ENCODE measurements at places on chromosomes 5 and 9.

DNA sequence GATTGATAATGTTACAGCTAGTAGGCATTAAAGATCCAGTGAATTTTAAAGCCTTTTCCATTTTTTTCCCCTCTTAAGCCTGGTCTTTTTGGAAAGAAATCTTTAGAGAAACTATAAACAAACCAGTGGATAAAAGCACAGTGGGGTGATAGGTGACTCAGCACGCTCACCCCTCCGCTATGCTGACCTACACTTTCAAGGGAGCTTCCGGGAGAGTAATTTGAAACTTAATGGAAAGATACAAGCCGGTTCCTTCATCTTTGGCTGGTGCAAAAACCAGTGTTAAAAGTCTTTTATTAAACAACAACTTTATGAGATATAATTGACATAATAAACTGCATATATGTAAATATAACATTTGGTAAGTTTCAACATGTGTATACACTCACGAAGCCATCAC lies 27.0 kb upstream of the ALDOB start:
- DNase-seq, result no peak

DNA sequence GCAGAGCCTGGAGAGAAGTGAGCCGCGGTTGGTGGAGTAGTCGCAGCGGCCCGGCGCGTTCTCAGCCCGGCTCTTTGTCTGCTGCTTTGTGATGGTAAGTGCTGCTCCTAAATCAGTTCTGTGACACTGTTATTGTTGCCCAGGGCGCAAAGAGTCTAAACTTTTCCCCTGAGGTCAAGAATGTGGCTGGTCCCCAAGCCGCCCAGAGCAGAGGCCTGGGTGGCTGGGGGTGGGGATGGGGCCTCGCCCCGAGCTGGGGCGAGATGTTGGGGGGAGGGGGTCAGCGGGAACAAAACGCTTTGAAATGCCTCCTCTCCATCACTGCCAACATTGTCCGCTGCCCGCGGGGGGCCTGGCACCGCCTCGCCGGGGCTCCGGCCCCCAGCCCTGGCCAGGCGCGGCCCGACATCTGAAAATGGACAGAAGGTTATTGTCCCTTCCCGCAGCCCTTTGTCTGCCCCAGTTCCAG lies 11.7 kb upstream of the CERCAM start:
- DNase-seq, result no peak

DNA sequence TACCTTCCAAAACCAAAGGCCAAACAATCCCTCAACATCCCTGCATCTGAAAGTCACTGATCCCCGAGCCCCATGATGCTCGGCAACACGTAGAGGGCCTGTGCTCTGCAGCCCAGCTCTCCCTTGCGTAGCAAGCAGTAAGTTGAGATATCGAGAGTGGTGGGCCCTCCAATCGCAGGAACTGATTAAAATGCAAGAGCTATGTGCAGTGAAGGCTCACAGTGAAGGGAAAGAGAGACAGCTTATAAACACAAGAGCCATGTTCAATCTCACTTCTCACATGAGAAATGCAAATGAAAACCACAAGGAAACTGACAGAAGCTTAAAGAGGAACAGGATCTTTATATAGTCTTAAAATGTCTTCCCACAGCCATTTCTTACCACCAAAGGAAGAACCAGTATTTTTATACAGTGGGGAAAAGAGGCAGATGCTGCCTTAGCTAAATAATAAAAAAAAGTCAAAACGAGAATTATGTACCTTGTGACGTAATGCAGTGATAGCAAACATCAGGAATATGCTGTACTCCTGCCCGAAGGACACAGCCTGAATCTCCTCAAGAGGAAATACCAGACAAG lies 24.6 kb downstream of the TTF1 start:
- no peak for DNase-seq

DNA sequence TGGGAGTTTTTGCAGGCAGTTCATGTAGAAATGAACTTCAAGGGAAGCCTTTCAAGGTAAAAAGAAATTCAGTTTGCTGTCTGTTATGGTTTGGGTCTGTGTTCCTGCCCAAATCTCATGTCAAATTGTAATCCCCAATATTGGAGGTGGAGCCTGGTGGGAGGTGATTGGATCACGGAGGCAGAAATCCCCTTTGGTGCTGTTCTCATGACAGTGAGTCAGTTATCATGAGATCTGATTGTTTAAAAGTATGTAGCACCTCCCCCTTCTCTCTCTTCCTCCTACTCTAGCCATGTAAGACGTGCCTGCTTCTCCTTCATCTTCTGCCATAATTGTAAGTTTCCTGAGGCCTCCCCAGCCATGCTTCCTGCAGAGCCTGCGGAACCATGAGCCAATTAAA lies 341.4 kb downstream of the ARHGEF28 start:
- DNase-seq, result no peak

GRCh38 chr9:120711841-120712538 lies 2.3 kb downstream of the MEGF9 start:
- peak; percentile 16 for DNase-seq

GRCh38 chr5:123549256-123549904 lies 37.4 kb downstream of the CSNK1G3 start:
- no peak for DNase-seq

GRCh38 chr5:177557041-177557647 lies 2.8 kb upstream of the FAM193B start:
- DNase-seq, result peak; percentile 42

GRCh38 chr9:116141864-116142561 lies 11.6 kb upstream of the PAPPA start:
- no peak for DNase-seq

DNA sequence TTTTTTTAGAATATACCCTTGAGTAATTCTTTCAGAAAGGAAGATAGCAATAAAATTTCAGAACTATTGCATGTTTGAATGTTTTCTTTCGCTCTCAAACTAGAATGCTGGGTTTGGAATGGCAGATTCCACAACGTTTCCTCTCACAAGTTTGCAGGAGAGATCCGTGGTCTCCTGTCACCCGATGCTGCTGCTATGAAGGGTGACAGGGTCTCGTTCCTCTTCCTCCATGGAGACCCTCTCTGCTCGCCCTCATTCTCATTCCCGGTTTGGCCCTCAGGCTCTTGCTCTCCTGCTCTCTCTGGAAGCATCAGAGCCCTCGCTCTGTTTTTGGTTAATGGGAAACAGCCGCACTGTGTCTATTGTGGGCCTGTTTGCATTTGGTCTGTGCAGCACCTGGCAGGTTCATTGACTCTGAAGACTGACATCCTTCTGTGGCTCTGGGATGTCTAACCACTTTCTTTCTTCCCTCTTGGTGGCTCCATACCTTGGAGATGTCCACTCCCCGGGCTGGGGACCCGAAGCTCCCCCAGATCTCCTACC lies 12.6 kb upstream of the FAM163B start:
- no peak for DNase-seq

GRCh38 chr9:34552606-34552981 lies 29.8 kb upstream of the ENHO start:
- DNase-seq, result peak; percentile 5

DNA sequence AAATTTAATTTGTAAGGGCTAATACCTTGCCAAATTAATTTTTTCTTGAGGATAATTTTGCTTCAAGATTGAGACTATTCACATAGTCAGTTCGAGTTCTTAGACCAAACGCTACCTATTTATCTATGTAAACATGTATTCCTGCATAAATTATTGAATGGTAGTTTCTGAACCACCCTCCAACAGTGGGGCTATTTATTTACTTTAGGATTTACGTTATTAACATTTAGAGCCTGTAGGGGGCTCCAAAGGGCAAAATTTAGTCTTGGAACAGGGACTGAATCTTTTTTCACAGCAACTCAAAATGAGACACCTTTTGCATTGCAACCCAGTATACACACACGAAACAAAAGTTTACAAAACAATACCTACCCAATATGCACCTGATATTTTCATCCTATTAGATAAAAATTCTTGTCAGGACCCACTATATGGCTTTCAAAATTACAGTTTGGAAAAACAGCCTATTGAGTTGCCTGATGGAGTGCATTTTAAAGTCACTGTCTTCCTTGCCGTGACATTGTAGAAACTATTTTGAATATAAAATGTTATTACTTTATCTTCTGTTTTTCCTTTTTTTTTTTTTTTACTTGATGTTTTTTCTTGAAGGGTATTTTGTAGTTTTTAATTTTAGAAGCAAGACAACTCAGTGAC lies 47.1 kb upstream of the POU4F3 start:
- DNase-seq, result no peak

DNA sequence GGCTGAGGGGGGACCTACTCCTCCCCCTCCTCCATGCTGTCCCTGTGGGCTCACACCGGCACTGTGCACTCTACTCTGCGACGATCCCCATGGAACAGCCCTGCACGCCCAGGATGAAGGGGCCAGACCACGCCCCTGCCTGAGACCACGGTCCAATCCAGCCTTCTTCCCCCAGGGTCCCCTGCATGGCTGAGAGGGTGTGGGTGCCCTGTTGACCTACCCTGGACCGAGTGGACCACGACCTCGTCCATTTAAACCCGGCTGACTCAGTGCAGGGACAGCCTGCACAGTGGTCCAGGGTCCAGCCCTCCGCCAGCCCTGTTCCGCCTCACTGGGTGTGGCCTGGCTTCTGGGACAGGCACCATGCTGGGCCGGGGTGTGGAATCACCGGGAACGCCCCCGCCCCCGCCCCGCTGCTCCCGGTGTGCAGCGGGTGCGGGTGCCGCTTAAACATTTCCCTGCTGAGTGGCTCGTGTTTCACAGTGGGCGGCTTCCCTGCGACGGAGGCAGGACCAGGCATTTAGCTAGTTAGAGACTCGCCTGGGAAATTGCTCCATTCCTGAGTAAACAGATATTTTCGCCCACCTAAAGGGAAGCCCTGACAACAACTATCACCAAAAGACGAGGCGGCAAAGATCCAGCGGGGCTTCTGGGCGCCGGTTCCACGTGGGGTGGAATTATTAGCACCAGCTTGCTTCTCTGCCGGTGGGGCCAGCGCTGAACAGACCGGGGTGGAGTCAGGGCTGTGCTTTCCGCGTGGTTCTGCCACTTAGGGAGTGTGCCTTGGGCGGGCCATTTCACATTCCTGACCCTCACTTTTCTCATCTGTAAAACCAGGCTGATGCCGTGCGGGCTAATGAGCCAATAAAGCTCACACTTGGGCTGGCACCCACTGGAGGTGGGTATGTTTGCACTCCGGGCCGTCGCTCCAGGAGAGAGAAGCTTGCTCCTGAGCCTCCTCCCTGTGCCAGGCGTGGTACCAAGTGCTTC lies 22.6 kb downstream of the DBH start:
- DNase-seq, result peak; percentile 52

DNA sequence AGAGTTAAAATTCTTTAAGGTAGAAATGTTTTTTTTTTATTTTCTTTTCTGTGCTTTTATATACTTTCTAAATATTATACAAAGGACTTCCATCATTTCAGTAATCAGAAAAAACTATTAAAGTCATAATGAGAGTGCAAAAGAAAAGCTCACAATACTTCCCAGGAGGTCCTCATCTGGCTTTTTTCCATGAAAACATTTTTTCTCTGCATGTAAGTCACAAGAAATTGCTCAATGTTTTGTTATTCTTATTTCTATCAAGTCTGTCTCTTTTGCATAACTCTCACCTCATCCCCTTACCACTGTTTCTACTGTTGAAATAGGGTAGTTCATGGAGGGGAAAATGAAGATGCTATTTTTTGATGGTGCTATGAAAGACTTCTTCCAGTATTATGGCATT lies 375.0 kb downstream of the TMEM232 start:
- DNase-seq, result no peak

DNA sequence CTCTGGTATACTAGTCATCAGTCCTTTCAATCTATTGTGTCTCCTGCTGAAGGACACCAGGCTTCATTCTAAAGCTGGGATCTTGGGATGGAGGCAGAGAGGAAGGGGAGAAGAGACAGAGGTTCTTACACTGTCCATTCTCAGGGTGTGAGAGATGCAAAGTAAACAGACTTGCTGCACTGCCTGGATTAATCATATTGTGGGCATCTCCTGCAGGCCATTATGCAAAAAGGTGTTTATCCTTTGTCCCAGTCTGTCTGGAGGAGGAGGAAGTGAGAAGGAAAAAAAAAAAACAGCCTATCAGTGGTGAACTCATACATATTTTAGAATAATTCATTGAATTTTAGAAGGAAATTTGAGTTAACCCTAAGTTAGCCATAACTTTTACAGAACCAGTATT lies 92.9 kb upstream of the TNPO1 start:
- no peak for DNase-seq

DNA sequence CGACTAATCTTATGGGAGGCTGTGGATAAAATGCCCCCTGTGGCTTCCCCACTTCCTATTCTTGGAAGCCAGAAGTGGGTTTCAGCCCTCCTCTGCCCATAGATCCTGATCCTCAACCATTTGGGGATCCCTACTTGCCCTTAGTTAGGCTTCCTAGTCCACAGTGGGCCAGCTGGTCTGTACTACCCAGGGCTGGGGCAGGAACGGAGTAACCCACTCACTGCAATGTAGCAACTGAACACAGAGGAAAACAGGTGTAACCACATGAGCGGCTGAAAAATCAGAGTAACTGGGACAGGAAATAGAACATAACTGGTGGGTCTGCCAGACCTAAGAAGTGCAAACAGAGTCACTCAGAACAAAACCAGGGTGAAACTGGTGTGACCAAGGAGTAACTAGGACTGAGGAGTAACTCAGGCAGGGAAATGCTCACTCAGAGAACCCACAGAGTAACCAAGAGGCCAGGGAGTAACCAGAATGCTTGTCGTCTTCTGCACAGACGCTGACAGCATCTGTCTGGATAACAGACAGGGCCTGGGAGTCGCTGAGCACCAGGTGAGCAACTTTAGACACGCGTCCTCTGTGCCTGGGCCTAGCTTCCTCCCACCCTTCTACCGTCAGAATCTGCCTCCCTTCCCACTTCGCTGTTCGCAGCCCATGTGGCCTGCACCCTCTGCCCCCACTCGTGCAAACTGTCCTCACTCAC lies 1.0 kb downstream of the AQP3 start:
- DNase-seq, result no peak

GRCh38 chr9:89185980-89186379 lies 7.4 kb upstream of the SHC3 start:
- DNase-seq, result no peak

DNA sequence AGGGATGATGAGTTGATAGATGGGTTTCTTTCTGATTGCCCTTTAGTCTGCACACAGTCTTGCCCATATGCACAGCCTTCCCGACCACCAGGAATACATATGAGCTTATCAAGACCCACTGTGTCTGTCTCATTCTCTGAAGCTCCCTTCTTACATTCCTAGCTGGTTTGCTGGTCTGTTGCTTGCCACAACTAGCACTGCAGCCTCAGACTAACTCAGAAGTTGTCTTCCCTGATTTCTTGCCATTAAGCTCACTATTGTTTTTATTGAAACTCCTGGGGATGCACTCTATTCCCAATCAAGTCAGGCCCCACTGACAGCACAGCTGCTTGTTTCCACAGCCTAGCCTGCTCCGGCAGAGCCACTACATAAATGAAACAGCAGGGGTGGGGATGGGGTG lies 97.5 kb downstream of the SAXO1 start:
- DNase-seq, result no peak

GRCh38 chr9:7653262-7653661 lies 146.3 kb downstream of the DMAC1 start:
- no peak for DNase-seq

GRCh38 chr9:265209-265870 lies 50.7 kb downstream of the DOCK8 start:
- DNase-seq, result no peak

Data from left colon (tissue), 2 donors.